ENCODE measurements at places on chromosomes 2 and 18.

- DNase-seq, result no peak
Measured at GRCh38 chr2:132522901-132523300, 106.3 kb downstream of the GPR39 start.

GRCh38 chr2:144507441-144508171 is 12.3 kb downstream of the ZEB2 start:
- DNase-seq, result no peak

DNA sequence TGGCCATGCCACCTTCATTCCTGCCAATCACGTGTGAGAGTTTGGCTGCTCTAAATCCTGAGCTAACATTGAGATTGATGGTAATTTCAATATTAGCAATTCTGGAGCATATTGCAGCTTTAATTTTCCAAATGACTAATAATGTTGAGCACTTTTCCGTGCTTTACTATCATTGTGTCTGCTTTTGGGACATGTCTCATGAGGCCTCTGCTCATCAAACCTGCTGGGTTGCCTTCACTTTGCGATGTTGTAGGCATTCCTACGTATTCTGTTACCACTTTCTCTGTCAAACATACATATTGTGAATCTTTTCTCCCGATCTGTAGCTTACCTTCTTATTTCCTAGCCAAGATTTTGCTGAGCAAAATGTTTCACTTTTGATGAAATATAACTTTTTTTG is 466.6 kb downstream of the GALR1 start:
- no peak for DNase-seq

DNA sequence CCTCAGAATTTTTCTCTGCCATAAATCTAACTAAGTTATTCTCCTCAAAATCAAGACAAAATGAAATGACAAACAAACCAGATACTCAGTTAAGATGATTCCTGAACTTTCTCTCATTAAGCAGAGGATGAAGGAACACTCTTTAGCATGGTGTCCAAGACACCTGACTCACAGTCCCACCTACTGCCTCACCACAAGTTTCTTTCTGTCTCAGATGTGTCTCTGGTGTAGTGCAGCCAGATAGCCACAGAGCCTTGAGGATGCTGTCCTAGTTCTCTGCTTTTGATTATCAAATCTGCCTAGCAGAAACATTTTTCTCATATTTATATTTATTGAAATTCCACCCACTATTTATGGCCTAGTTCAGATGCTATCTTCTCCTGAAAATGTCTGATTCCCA is 103.6 kb upstream of the TMEM200C start:
- no peak for DNase-seq

DNA sequence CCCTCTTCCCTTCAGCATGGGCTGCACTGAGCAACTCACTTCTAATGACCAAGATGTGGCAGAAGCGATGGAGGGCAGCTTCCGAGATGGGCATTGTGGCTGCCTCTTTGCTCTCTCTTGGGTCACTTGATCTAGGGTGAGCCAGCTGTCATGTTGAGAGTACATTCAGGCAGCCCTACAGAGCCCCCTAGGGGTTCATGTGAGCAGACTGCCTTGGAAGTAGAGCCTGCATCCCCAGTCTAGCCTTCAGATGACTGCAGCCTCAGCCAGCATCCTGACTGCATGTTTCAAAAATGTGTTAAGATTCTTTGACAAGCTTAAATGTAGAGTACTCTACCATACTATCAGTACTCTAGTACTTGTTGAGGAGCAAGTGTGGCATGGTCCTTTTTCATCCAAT is 143.9 kb downstream of the NCK2 start:
- DNase-seq, result no peak

GRCh38 chr18:33733376-33733775 is 155.4 kb downstream of the ASXL3 start:
- DNase-seq, result no peak

Measured in GM19239 (cell line).